ENCODE measurements at places on chromosomes 3 and 15.

DNA sequence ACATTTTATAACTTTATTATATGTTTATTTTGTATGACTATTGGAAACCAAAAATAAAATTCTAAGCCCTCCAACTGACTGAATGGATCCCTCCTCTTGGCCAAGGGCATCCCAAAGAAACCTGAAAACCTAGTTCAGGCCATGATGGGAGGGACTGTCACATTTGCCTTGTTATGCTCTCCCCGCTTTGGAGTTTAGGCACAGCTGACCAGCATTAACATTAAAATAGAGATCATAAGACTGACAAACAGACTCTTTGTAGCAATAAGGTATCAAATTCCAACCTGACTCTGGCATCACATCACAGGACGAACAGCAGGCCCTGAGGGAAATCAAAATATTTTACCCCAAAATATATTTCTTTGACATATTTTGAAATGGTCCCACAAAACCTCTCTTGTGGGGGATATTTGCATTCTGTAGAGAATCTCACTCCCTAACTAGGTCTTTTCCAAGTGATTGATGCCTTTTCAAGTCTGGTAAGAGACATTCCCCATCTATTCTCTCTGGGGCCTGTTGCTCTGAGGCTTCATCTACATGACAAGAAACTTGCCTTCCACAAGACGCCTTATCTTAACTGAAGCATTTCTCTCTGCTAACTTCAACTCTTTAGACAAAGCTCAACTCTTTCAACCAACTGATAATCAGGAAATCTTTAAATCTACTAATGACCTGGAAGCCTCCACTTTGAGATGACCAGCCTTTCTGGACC lies 81.8 kb upstream of the PRR23E start:
- DNase-seq: no peak

DNA sequence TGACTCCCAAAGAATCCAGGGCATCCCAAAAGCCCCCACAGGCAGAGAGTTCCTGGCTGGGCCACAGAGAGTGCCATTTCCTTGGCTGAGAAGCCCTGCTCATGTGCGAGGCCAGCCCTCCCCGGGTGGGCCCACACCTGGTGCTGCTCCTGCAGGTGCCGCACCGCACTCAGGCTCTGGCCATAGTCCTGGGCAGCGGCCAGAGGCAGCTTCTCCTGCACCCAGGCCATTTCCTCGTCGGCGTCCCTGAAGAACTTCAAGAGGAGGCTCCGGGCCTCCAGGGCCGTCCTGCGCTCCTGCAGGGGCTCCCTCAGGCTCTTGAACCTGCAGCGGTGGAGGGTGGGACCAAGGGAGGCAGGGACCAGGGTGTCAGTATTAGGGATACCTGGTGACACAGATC lies 18.1 kb downstream of the PLA2G4B start:
- DNase-seq: no peak

DNA sequence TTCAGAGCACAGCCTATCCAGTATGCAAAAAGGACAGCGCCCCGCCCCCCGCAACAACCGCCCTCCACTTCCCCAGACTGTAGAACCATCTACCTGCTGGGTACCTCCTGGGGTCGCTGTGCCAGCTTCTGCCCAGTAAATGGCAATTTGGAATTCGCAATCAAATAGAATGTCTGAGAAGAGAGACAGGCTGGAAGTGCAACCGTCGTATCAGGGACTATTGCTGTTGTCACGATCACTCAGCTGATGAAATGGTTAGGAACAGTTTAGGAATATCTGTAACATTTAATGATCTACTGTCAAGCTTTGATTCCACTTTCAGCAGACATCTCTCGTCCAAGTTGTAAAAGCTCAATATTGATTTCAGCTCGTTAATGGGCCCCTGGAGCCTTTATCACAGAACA lies 13.3 kb upstream of the PARL start:
- DNase-seq: peak; percentile 57

DNA sequence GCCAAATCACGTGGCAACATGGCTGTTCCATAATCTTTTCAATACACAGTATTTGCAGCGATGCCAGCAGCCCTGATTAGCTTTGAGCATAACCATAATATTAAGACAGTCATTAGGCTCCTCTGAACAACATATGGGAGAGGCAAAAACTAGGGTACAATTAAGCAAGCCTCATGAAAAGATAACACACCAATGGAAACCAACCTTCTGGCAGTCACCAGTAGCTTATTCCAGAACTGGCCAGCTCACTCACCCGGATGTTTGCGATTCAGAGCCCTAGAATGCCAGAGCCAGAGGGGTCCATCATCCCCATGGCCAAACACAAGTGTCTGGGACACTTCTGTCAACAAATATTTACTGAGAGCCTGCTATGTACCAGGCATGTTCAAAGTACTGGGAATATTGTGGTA lies 48.8 kb upstream of the PLXND1 start:
- no peak for DNase-seq

- peak; percentile 26 for DNase-seq
Observed at GRCh38 chr15:91307601-91308000, 207.5 kb downstream of the SV2B start.

DNA sequence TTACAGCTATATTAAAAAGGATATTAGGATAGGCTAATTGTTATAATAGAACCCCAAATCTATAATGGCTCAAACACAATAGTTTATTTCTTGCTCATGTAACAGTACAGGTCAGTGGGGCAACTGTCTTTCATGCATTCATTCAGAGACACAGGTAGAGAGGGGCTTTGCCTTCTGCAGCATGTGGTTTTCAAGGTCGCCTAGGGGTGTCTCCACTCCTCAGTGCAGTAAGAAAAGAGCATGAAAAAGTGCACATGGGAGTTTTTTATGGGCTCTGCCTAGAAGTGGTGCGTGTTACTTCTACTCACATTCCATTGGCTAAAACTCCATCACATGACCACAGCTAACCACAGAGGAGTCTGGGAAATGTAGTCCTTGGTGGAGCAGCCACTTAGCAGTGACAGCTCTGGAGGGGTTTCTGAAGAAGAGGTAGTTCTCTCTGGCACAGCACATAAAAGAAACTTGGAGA lies 1.8 kb downstream of the ZBTB38 start:
- peak; percentile 69 for DNase-seq

DNA sequence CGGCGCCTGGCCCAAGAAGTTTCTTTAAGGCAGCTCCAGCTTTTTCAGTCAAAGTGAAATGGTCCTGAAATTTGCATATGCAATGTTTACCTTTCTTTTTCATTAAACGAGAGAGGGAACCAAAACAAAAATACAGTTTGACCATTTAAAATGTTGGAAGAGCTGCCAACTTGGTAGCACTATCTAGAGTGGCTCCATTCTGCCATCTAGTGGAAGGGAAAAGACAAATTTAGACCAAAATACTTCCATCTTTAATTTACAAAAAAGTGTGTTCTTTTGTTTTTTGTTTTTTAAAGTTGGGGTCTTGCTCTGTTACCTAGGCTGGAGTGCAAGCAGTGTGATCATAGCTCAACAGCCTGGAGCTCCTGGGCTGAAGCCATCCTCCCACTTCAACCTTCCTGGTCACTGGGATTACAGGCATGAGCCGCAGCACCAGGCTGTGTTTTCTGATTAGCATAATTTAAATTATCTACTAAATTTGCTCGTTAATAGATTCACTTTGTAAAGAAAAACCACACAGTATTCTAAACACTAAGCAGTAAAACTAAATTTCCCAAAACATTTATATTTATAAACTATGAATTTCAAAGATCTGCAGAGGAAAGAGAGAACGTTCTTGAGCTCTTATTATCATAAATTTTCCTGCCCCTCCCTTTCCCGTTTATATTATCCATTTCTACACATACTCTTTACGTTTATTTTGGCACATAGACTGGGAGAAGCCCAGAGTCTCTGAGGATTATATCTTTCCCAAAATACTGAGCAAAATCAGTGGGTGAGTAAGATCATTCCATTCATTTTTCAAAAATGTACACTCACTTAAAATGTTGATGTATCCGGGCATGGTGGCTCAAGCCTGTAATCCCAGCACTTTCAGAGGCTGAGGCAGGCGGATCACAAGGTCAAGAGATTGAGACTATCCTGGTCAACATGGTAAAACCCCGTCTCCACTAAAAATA lies 15.4 kb upstream of the RFC4 start:
- DNase-seq: peak; percentile 74

GRCh38 chr3:191070201-191070600 lies 128.8 kb upstream of the OSTN start:
- no peak for DNase-seq

- DNase-seq: peak; percentile 90
Observed at GRCh38 chr15:48191574-48192225, at the start of gene CTXN2. Gene CTXN2 (plus strand): TSS chr15:48191665. CDS start chr15:48201301, 9,636 bp downstream.

DNA sequence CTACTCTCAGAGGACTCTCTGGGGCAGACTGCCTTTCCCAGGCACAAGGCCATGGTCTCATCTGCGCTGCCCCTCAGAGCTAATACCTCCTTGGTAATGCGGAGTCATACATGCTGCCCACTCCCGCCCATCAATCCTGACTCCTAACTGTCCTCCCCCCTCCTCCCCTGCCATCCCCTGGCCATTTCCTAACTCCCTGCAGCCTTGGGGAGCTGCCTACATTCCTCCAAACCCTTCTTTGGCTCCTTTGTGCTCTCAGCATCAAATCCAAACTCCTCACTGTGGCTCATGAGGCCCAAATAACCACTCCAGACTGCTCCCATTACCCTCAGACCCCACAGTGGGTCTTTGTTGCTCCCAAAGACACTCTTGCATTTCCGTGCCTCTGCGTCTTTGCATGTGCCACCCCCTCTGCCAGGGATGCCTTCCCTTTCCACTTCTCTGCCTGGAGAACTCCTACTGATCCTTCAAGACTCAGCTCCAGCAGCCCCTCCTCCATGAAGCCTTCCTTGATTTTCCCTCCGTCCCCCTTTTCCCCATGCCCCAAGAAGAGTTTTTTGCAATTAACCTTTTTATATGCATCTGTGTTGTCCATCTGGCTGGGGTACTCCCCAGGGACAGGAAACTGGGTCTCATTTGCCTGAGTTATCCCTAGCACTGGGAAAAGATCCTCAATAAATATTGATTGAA lies 5.5 kb upstream of the ATP2B2 start:
- no peak for DNase-seq

GRCh38 chr15:59995568-59996297 lies 8.4 kb upstream of the FOXB1 start:
- DNase-seq: no peak

DNA sequence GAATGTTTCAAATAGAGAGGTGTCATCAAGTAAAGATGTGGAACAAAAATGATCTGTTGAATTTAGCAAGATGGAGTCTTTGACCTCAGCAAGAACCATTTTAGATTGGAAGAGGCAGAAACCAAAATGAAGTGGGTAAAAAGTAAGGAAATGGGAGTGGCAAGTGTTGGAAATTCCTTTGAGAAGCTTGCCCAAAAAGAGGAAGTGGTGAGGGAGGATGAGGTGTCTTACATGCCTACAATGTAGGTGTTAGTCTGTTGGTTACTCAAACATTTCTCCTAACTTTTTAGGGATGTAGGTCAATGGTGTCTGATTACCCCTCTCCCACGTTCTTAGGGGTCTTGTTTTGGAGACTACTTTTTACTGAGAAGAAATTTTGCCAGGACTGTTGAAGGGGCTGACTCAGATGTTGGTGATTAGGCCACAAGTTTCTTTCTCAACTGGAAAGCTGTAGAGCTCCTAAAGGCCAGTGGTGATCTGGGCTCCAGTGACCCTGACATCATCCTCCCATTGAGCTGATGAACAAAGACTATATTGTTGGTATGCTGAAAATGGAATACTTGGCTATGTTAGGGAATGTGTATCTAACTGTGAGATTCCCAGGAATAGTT lies 5.1 kb downstream of the PPP2R3A start:
- DNase-seq: no peak

- DNase-seq: no peak
Observed at GRCh38 chr3:12076031-12076430, 71.8 kb downstream of the SYN2 start.

GRCh38 chr3:15797642-15798303 lies at the start of gene ANKRD28:
Gene ANKRD28 (minus strand): TSS chr3:15797979. CDS start chr3:15796521, 1,458 bp downstream.
- DNase-seq: peak; percentile 17

DNA sequence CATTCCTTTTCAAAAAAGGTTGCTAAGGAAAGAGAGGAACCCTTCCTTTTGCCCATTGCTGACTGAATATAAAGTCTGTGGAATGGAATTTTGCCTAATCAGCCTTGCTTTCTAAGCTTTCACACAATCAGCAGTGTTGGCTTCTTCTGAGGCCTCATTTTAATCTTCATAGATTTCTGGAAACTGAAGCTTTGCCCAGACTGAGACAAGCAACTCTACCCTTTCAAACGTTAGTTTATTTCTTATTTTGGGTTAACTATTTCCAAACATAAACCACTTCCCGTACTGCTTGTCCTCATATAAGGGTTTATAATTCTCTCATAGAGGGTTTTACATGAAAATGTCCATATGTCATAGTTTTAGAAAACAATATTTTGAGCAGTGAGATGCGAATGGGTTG lies 82.9 kb downstream of the NR1D2 start:
- DNase-seq: no peak

GRCh38 chr3:176430244-176431037 lies 766.8 kb downstream of the TBL1XR1 start:
- DNase-seq: peak; percentile 75
